Progenitor cell of endocrine pancreas (in vitro differentiated cells): ENCODE measurements at places on chromosomes 16 and 17.

DNA sequence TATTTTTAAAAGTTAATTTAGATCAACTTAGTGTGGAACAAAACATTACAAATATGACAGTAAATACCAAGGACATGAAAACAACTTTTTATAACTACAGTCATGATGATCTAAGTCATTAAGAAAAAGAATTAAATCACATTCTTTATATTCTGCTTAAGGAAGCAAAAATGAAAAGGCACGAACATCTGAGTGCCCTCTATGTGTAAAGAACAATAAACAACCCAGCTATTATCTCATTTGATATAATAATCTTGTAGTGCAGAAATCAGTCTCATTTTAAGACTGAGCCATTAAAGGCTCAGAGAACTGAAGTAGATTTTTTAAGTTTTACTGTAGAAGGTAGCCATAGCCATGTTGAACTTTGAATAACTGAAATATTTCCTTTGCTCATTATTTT lies 13.4 kb downstream of the MYO1D start:
- DNase-seq: no peak

DNA sequence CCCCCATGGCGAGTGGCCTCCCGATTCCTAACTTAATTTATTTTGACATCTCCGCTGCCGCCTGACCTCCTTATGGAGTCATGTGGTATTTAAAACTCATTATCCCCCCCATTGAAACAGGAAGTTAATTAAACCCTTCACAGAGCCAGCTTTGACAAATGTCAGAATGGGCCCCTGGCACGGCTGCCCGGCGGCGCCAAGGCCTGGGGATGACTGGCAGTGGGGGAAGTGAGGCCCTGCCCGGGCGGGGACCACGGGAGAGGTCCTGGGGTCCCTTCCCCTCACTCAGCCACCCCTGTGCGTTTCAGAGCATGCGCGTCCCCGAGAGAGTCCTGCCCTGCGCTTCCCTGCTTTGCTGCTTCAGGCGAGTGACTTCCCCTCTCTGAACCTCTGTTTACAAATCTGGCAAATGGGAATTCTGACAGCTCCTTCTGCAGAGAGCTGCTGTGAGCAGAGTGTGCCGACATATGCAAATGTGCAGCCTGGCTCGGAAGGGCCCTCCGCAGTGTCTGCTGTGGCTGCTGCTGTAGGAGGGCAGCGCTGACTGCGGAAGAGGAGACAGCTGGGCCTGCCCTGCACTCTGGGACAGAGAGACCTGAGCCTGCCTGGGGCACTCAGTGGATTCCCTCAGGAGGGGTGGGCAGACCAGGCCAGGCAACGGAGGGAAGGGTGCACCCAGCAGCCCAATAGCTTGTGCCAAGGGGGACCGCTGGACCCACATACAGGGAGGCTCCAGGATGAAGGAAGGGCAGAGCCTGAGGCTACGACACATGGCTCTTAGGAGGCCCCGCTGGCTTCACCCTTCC lies 4.4 kb upstream of the ZFPM1 start:
- no peak for DNase-seq

DNA sequence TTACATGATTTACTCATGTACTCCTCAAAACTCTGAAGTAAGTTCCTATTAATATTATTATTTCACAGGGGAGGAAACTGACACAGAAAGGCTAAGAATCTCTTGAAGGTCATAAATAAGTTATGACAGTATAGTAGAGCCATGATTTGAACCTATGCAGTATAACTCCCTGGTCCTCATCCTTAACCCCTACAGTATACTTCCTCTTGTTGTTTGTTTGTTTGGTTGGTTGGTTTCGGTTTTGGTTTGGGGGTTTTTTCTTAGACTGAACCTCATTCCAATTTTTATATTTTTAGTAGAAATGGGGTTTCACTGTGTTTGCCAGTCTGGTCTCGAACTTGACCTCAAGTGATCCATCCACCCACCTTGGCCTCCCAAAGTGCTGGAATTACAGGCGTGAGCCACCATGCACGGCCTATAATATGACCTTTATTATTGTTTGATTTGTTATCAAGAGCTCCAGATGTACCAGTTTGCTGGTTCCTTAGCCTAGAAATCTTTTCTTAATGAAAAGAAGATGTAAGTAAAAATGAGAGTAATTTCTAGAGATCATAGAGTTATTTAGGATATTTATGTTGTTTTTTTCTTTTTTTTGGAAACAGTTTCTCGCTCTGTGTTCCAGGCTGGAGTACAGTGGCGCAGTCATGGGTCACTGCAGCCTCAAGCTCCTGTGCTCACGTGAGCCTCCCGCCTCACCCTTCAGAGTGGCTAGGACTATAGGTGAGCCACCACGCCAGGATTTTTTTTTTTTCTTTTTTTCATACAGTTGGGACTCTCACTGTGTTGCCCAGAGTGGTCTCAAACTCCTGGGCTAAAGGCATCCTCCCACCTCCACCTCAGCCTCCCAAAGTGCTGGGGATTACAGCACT lies 4.8 kb downstream of the PRR11 start:
- no peak for DNase-seq

- DNase-seq: no peak
These were observed 28.1 kb upstream of the ITGA2B start for GRCh38 chr17:44417553-44417952.

DNA sequence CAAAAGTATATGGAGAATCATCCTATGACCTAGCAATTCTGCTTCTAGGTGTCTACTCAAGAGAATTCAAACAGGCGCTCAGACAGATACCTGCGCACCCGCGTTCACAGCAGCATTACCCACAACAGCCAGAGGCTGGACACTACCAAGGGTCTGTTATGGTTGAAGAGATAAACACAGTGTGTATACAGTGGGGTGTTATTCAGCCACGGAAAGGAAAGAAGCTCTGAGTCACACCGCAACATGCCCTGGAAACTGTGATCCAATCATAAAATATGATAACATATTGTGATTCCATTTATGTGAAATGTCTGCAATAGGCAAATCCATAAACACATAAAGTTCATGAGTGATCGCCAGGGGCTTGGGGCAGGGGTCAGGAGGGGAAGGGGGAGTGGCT lies 18.0 kb upstream of the JPH3 start:
- no peak for DNase-seq

DNA sequence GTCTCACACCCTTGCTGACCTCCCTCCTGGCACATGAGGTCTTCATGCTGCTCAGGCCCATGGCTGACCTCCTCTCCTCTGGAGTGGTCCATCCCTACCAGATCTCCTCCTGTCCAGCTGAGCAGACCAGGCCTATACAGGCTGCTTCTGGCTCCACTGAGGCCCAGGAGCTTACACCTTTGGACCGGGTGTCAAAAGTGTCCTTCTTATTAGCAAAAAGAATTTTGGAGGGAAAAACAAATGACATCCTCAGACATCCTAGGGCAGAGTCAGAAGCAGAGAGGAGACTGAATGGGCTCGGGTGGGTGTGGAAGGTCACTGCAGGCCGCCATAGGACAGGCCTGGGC lies 38.1 kb downstream of the WSB1 start:
- no peak for DNase-seq

DNA sequence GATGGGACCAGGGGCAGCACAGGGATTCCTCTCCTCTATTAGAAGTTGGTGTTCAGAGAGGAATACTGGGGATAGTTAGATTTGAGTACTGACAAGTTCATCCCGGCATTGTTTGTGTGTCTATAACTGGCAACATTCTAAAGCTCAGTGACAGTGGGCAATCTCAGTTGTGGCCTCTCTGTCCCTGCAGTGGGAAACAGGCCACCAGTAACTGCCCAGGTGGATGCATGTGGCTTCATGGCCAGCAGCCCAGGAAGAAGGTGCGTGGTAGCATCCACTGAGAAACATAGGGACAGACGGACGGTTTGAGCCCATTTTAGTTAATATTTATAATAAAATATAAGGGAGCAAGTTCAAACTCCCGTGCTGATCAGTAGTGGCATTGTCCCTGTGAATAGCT lies 51.5 kb downstream of the B9D1 start:
- DNase-seq: no peak

- DNase-seq: no peak
These were observed 5.6 kb downstream of the GFAP start for GRCh38 chr17:44909681-44910144.
